SJCRH30 (cell line): ENCODE measurements at places on chromosomes 1 and 21.

DNA sequence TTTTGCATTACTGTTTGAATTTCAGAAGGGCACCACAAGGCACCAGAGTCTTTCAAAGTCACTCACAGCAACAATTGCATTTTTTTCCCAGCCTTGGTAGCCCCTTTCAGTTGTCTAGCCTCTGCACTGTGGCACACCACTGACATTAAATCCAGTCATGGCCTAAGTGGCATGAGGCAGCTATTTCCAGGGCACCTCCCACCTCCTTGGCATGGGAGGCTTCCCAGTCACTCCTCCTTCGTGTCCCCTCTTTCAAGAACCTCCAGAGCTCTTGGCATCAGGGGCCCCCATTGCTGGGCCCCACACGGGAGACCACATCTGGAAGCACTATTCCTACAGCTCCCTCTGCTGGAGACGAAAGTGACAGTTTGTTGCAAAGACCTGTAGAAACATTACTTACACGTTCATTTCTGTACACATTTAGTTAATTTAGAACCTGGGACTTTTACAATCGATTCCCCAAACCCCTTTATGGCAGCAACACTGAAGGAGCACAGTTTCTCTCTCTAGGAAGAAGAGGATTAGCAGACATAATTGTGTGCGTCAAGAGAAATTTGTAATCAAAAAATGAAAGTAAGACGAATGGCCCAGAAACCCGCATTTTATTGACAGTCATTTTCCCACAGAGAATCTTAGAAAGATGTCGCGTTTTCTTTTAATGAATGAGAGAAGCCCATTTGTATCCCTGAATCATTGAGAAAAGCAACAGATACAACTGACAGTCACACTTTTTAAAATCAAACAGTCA is 5.7 kb upstream of the CHD5 start:
- no peak for DNase-seq

DNA sequence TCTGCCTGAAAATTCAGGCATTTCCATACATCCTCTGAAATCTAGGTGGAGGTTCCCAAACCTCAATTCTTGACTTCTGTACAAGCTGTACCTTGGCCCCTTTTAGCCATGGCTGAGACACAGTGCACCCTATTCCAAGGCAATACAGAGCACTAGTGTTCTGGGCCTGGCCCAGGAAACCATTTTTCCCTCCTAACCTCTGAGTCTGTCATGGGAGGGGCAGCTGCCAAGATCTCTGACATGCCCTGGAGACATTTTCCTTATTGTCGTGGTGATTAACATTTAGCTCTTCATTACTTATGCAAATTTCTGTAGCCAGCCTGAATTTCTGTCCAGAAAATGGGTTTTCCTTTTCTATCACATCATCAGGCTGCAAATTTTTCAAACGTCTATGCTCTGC is 248.0 kb upstream of the RGS18 start:
- DNase-seq: no peak

GRCh38 chr1:60952612-60953111 is 129.7 kb upstream of the NFIA start:
- peak; percentile 32 for DNase-seq

DNA sequence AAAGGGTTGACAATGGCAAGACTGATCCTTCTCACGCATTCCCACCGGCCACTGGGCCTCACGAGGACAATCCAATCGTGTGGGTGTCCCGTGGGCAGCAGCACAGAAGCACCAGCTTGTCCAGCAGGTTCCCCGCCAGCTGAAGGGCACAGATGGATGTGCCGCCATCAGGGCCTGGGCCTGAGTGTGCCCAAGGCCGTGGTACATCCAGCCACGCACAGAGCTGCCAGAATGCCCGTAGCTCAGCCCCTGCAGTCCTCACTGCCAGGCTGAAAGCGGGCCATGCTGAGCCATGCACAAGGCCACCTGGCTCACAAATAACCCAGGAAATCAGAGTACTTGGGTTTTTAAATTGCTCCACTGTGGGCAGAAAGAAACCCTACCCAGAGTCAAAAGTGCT is 7.0 kb downstream of the NPHP4 start:
- DNase-seq: no peak
